Muscle of leg (tissue), 16 donors: ENCODE measurements at places on chromosomes 11 and 22. TPM values are rescaled to one million over a fixed set of nuclear protein-coding genes. Genes with fewer than 3 reads are reported as not detected.

The ANGPTL5 gene
- 9.4 TPM for total RNA-seq

The TPBGL gene
- total RNA-seq: not detected

The RFPL1 gene
- total RNA-seq: not detected

The MPPED2 gene
- 7.7 TPM for total RNA-seq

The OR5T3 gene
- total RNA-seq: not detected

The RIN1 gene
- 6.0 TPM for total RNA-seq

The MMP11 gene
- total RNA-seq: 8.9 TPM
